Pericardium fibroblast (primary cell): ENCODE measurements at places on chromosomes 6 and 20. TPM values are rescaled to one million over a fixed set of nuclear protein-coding genes. Genes with fewer than 3 reads are reported as not detected.

The CFB gene
- 11.4 and 11.6 TPM in 2 replicates for total RNA-seq

The ITPA gene
- 39.9 and 44.3 TPM in 2 replicates for total RNA-seq

The SLC16A10 gene
- not detected in 2 replicates for total RNA-seq

The PKIB gene
- 0.26 and 2.6 TPM in 2 replicates for total RNA-seq

The SLC22A1 gene
- total RNA-seq: not detected in 2 replicates

The OR12D3 gene
- not detected in 2 replicates for total RNA-seq

The CNKSR3 gene
- 5.7 and 6.0 TPM in 2 replicates for total RNA-seq

The PPARD gene
- total RNA-seq: 13.9 and 17.5 TPM in 2 replicates

The CAP2 gene
- total RNA-seq: 0.26 and 20.9 TPM in 2 replicates

The C4A gene
- total RNA-seq: 6.9 and 30.7 TPM in 2 replicates

The WFDC2 gene
- not detected in 2 replicates for total RNA-seq

The C4B gene
- 14.6 and 48.8 TPM in 2 replicates for total RNA-seq

The PLEKHG1 gene
- total RNA-seq: 0.58 and 2.6 TPM in 2 replicates

The RFX6 gene
- total RNA-seq: not detected in 2 replicates

The PDYN gene
- total RNA-seq: not detected in 2 replicates

The HLA-DOB gene
- 2.2 TPM in 1 of 2 replicates, not detected in the other for total RNA-seq

The MTFR2 gene
- total RNA-seq: 0.12 and 0.17 TPM in 2 replicates

The HSPA1L gene
- total RNA-seq: 0.12 and 0.34 TPM in 2 replicates

The OR2H1 gene
- total RNA-seq: not detected in 2 replicates

The SLC22A23 gene
- total RNA-seq: 2.7 and 3.0 TPM in 2 replicates

The ANGPT4 gene
- total RNA-seq: under 0.01 and 0.17 TPM in 2 replicates

The ZC2HC1B gene
- total RNA-seq: not detected in 2 replicates

The RSPO3 gene
- total RNA-seq: 0.47 and 1.5 TPM in 2 replicates

The TPBG gene
- total RNA-seq: 55.1 and 76.1 TPM in 2 replicates

The LZTS3 gene
- total RNA-seq: 5.1 and 5.7 TPM in 2 replicates
